ENCODE measurements at places on chromosomes 2 and 18.

DNA sequence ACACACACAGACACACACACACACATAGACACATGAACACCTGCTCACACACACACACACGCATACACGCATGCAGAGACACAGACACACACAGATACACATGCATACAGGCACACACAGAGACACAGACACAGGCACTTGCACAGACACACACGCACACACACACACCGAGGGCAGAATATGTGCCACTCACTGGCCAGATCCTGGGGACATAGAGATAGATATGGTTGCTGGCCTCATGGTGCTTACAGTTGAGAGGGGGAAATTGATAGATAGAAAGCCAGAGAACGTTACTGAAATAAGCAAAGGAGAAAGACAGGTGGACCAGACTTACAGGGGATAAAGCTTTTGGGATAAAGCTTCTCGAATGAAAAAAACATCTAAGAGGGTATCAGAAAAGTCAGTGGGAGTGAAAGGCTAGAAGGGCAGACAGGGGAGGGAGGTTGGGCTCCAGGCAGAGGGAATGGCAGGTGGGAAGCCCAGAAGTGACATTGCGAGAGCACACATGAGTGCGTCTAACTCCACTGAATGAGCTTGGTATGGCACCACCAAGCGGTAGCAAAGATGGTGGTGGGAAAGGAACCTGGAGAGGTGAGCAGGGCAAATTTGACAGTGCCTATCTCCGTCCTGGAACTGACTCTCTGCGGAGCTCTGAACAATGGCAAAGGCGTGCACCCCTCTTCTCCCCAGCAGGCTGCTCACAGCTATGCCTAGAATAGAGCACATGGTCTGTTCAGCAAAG, 390.1 kb upstream of the TRIB2 start:
- no peak for DNase-seq

DNA sequence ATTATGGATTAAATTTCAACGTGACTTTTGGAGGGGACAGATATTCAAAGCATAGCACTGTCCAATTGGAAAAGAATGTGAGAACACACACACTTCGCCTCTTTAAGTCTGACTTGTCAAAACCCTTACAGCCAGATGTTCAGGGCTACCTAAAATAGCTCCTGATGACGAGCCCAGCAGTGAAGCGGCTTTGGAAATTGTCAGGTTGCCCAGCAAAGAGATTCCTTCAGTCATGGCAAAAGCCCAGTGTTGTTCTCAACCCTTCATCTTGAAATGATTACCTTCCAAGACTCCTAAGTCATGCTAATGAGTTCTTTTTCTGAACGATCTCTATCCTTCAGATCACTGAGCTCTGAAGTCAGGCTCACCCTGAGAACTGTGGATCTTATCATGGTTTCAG, 436.6 kb downstream of the LRATD1 start:
- DNase-seq = no peak

GRCh38 chr18:4450065-4450658, 4.9 kb downstream of the DLGAP1 start:
- DNase-seq = no peak

- DNase-seq = no peak
Measured at GRCh38 chr2:6368281-6368680, 497.4 kb downstream of the CMPK2 start.

GRCh38 chr2:1621041-1621440, 123.3 kb downstream of the PXDN start:
- DNase-seq = no peak

GRCh38 chr18:59140302-59140885, 710 bp downstream of the SEC11C start:
- DNase-seq = no peak

DNA sequence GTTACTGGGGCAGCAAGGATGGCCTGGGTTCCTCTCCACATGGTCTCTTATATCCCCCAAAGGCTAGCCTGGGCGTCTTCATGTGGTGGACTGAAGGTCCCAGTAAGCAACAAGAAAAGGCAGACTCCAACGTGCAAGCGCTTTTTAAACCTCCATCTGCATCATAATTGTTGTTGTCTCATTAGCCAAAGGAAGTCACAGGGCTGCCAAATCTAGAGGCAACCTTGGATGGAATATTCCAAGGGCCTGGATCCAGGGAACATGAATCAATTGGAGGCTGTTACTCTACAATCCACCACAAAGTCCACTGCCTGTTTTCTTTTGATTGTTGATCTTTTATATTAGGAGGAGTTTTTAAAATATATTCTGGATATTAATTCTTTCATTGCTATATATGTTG, 118.8 kb downstream of the SH3RF3 start:
- no peak for DNase-seq

DNA sequence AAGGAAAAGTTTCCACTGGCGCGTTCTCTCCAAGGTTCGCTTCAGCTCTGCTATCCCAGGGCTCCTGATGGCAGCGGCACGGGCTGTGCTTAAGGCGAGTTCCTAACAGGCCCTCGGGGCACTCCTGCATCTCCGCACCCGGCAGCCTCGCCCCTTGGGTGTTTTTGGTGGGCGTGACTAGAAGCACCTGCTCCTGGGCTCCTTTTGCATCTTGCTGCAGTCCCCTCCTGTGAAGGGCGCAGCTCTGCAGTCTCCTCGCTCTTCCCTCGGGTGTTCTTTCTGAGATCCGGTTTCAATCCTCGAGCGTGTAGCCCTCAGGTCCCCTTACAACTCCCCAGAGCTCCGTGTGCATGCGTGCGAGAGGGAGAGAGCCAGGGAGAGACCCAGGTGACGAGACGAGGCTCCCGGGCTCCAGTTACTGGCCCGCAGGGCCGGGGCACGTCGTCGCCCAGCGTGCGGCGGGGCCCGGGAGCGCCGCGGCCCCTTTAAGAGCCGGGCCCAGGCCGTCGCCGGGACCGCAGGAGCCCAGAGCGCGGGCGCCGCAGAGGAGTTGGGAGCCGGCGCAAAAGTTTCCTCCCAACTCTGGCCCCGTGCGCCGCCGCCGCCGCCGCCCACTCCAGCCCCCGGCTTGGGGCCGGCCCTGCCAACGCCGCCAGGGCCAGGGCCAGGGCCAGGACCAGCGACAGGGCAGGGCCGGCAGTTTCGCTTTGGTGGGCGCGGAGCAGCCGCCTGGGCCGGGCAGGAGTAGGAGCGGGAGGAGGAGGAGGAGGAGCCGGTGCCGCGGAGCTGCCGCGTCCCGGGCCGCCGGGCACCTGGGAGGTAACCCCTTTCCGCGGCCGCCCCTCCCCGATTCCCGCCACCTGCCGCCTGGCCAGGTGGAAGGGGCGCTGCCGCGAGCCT, at the start of gene PARD3B:
TSS of gene PARD3B (plus strand) at position 515 of the 900 bp plus-strand sequence. CDS start 525 bp downstream, outside the sequence.
- DNase-seq = peak; percentile 81

GRCh38 chr2:95698146-95698545, 106.3 kb downstream of the TRIM43 start:
- no peak for DNase-seq

DNA sequence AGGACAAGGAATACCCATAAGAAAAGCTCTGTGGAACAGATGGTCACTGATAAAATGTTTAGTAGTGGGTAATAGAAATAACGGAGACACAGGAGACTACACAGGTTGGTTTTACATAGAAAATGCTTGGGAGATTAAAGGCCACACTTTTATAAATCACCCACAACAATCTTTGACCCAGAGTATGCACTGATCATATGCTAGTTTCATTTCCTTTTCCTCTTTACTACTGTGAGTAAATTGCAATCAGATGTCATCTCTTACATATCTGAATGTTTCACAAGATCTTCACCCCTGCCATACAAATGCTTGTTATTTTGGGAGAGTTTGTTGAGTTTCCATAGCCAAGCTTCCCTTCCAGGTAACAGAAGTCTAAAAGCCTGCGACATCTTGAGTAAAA, 978.4 kb upstream of the KLHL29 start:
- DNase-seq = no peak

- DNase-seq = no peak
Measured at GRCh38 chr2:187117483-187117882, 268.5 kb upstream of the ZSWIM2 start.

DNA sequence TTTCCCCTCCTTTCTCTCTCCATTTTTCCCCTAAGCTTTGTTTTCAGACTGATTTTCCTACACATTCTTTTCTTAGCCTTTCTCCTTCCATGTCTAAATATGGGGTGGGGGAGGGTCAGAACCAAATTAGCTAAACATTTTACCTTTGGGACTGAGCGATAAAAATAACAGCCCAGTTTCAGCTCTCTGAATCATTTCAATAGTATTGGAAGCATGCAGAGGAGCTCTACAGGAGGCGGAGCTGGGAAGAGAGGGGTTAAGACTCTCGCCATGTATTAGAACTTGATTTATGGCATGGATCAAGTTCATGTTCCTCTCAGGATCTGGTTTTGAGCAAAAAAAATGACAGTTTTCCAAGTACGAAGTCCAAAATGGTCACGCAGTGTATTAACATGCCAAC, 109.1 kb downstream of the CPO start:
- DNase-seq = no peak

DNA sequence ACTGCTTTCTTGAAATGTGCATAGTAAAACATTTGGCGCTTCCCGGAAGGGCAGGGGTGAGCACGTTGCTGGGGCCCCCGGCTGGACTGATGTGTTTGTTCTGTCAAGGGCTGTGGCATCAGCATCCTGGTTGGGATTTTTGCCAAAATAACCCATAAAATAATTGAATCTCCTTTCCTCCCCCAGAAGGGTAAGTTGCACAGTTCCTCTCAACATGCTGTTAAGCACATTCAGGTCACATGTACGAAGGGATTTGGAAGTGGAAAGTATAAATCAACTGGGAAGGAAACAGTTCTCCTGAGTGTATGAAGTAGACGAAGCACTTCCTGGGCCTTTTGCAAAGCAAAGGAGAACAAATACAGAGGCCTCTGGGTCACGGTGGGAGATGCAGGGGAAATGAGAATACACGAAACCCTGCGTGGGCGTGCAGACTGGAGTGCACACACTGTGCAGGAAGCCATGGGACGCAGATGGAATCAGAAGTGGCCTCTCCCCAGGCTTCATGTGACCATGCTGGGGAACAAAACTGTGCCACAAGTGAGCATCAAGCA, 183.9 kb downstream of the LPIN1 start:
- DNase-seq = no peak

DNA sequence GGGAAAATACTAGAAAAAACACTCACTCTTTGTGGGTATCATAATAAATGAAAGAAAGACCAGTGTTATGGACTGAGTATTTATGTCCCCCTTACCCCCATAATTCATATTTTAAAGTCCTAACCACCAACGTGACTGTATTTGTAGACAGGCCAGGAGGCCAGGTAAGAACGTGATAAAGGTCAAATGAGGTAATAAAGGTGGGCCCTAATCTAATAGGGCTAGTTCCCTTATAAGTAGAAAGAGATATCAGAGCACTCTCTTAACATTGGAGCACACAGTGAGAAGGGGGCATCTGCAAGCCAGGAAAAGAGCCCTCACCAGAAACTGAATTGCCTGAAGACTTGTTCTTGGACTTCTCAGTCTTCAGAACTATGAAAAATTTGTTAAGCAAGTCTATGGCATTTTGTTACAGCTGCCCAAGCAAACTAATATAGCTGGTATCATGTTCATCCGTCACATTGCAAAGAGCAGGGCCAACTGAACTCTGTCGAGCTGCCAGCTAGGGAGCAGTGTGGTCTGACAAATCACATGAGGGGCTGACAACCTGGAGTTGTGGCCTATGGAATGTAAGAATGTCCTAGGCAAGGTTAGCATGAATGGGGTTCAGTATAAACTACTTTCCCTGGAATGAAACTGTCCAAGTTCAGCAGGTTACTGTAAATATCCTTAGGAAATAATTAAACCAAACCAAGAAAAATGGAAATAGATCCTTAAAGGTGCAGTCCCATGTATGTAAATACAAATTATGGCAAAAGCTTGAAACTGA, 280.9 kb downstream of the ZNF385B start:
- DNase-seq = no peak

DNA sequence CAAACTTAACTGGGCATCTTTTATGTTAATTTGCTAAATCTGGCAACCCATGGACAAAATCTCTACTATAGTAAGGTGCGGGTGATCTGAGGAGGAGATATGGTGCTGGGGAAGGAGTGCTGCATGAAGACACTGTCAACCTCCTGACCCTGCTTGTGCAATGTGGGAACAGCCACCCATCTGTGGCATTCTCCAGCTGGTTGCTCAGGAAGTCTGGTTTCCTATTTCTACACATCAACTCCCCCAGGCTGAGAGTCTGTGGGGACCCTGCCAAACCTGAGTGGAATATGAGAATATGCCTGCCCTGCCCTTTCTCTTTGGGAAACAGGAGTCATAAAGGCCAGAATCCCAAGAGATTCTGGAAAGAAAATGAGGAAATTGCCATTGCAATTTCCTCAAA, 60.1 kb upstream of the PAX3 start:
- no peak for DNase-seq

GRCh38 chr2:63692002-63692606, 103.3 kb downstream of the MDH1 start:
- peak; percentile 36 for DNase-seq

GRCh38 chr18:57889841-57890240, 86.7 kb upstream of the ATP8B1 start:
- DNase-seq = no peak

DNA sequence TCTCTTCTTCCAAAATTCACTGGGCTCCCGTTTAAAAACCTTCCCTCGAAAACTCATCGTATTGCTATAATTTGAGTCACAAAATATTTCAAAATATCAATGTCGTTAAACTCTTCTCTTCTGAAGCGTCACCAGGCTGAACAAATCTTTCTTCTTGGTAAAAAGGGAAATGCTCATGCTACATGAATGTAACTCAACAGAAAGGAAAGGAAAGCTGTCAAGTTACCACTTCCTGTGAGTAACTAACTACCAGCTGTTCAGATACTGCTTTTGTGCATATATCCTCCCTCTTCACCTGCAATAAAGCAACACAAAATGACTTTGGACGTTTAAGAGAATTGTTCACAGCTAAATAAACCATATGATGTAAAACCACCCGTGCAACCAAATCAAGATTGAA, 95.4 kb downstream of the DOCK10 start:
- no peak for DNase-seq

DNA sequence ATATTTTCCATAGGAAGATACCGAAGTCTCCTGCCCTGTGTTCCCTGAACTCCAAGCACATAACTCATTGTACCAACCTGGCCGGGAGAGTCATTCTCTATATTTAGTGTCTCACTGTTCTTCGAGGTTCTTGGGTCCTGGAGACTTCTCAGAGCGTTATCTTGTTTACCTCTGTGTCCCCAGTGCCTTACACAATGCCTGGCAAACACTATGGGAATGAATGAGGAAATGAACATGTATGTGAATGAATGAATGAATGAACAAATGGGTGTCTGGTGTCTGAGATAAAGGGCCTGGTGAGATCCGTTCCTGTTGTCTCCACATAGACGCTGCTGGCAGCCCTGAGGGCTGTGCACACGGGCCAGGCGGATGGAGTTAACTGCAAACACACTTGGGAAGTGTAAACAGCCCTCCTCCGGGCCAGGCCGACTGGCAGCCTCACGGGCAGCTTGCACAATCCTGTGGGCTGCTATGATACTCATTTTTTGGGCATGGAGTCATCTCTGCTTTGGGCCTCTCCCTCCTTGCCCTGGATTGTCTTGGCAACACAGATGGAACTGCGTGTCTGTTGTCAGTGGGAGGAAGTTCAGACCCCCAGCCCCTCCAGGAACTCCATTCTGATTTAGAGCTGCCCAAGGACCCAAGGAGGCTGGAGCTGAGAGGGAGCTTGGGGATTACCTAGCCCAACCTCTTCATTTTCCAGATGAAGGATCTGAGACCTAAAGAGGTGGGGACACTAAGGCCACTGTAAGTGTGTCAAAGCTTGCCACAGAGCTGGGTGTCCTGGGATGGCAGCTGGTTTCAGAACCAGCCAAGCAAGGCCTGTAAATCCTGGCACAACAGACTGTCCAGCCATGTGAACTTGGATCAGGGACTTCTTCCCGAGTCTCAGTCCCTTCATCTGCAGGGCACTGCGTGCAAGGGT, 124.4 kb downstream of the INHBB start:
- DNase-seq = peak; percentile 95

- no peak for DNase-seq
Measured at GRCh38 chr2:168054657-168055056, 192.7 kb downstream of the STK39 start.

- no peak for DNase-seq
Measured at GRCh38 chr2:121289271-121289670, 4.3 kb upstream of the TFCP2L1 start.
